ENCODE measurements at places on chromosomes 7 and 10.

- peak; percentile 80 for DNase-seq
Measured at GRCh38 chr10:71608819-71609768, 110.5 kb downstream of the C10orf105 start.

DNA sequence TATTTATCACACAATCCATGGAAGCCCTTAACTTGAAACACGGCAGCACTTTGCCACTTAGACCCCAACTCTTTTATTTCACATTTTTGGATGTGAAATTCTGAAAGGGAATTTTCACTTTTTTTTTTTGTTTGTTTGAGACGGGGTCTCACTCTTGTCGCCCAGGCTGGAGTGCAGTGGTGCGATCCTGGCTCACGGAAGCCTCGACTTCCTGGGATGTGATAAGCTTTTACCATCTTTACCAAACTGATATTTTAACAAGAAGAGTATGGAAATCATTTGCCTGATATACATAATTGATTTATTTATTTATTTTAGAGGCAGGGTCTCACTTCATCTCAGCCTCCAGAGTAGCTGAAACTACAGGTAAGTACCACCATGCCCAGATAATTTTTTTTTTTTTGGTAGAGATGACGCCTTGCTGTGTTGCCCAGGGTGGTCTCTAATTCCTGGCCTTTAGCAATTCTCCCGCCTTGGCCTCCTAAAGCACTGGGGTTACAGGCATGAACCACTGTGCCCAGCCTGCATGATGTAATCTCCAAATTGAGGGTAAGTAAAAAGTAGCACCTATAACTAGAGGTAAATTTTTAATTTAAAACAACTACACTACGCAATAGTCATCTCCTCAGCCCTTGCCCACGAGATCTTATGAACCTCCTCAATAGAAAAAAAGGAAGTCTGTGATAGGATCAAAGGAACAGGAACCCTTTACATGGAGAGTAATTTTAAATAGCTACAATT lies 180.7 kb upstream of the KLF14 start:
- no peak for DNase-seq

DNA sequence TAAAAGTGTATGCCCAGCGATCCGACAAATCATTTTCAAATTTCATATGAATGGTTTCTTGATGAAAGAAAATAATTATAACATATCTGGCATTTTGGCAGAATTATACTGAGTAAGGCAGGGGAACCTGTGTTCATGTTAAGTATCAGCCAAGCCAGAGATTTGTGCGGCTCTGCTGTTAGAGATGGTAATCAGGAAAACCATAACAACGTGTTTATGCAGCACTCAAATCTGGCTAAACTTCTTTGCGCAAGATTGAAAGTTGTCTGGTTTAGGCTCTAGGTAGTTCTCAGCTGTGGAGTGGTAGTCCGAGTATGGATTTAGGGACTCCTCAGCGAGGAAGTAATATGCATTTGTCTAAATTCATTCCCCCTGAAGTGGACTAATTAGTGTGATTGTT lies 8.9 kb upstream of the CTBP2 start:
- DNase-seq, result no peak

- peak; percentile 75 for DNase-seq
Measured at GRCh38 chr10:114623661-114624294, 34.3 kb downstream of the ABLIM1 start.

DNA sequence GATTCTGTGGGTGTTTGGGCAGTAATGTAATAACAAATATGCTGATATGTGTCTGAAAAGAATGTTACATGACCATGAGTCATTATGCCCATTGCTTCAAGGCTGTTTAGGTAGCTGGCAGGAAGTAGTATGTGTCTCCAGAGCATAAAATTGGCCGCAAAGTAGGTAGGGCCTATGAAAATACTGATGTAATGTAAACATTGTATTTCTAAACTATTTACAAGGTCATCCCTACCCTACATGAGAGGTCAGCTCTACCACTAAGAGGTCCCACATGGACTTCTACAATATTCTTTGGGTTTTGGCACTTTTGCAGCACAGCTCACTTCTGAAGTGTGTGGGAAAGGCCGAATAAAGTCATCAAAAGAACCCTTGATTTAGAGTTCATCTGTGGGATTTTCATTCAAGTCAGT lies 301.9 kb downstream of the AHR start:
- peak; percentile 90 for DNase-seq

GRCh38 chr7:51577390-51577789 lies 260.8 kb upstream of the COBL start:
- no peak for DNase-seq

- DNase-seq, result peak; percentile 7
Measured at GRCh38 chr10:93859049-93859655, 34.6 kb upstream of the SLC35G1 start.

DNA sequence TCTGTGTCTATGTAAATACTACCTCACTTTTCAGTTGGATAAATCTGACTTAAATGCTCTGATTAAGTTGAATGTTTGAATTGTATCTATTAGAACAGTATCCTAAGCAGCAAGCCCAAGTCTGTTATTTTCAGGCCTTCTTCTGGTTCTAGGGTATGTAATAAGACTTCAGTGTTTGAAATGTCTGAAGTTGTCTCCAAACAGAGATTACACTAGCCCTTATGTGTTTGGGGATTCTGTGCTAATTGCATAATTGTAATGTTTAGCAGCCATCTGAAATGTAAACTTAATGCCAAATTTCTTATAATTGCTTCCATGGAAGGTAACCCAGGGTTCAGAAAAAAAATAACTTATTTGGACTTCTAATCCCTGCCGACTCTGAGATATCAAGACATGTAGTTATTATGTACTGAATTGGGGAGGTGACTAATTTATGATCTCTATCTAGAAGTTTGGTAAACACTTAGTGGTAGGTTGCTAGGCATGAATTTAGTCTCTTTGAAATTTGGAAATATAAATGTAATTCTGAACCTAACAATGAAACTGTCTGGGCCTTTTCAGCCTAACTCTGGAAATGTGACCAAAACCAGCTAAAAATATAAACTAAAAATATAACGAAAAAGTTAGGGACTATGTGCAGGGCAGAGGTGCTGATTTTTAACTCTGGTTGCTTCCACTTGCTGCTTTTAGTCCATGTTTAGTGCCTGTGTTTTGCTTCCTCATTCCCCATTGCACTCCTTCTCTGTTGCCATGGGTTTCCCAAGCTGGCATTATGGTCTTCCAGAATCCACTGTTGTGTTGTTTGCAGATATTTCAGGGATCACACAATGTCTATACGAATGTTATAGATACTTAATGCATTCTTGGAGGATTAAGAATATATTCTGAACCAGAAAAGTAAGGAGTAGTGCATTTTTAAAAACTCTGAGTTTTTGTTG lies 54.8 kb downstream of the MCU start:
- no peak for DNase-seq

- DNase-seq, result no peak
Measured at GRCh38 chr7:146433501-146433900, 316.9 kb downstream of the CNTNAP2 start.

GRCh38 chr10:55966101-55966500 lies 395.0 kb downstream of the ZWINT start:
- no peak for DNase-seq
